ENCODE measurements at places on chromosomes 5 and 9.
A peak's percentile ranks its signal among the peaks of the same experiment; 100 is the strongest.

DNA sequence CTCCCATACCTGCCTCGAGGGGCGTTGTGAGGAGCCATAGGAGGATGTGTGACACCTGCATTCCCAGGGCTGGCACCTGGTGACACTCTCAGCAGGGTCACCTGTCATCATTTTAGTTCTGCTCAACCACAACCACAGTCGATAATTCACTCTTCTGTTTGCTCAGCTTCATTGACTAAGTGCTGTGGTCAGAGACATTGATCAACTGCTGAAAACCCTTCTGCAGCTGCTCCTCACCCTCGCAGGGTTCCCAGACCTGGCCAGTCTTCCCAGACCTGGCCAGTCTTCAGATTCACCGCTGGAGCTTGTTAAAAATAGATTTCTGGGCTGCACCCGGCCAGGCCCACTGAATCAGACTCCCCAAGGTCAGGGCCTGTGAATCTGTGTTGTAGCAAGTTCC lies 92.8 kb downstream of the MVB12B start:
- DNase-seq: no peak

DNA sequence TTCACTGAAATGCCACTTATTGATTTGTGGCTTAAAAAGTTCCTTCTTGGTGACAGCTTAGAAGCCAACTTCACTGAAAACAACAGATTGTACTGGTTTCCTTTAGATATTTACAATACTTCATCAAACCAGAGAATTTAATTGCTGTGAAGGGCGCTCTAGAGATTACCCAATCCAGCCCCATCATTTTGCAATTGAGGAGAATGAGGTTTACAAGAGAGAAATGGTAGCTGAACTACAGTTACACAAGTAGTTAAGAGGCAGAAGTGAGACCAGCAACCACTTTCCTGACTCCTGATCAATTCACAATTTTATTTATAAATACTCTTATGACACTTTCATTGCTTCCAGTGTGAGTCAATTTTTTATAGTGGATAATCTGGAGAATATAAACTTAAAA lies 103.5 kb upstream of the APC start:
- no peak for DNase-seq

GRCh38 chr5:145531038-145531734 lies 304.0 kb downstream of the PRELID2 start:
- peak; percentile 39 for DNase-seq

DNA sequence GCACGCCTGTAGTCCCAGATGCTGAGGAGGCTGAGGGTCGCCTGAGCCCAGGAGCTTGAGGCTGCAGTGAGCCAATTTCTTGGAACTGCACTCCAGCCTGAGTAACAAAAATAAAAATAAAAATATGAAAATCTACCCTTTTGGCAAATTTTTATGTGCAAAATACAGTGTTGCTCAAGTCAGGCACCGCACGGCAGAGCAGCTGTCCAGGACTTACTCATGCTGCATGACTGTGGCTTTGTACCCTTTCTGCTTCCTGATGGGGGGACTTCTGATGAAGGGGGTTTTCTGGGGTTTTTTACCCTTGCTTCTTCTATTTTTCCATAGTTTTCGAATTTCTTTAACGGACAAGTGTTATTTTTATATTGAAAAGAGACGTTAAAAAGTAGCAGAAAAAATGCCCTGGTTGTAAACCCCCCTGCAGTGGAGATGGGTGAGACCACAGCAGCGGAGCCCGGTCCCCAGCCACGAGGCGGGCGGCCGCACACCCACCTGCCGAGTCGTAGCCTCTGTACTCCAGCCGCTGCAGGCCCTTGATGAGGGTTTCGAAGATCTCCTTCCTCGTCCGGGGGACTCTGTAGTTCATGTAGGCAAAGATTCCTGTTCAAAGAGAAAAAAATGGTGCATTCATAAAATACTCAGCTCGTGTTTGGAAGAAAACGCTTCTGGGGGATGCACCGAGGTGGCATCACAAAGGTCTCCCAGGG lies 15.0 kb downstream of the GFPT2 start:
- DNase-seq: no peak

GRCh38 chr5:98442448-98442847 lies 331.0 kb upstream of the RGMB start:
- DNase-seq: no peak

DNA sequence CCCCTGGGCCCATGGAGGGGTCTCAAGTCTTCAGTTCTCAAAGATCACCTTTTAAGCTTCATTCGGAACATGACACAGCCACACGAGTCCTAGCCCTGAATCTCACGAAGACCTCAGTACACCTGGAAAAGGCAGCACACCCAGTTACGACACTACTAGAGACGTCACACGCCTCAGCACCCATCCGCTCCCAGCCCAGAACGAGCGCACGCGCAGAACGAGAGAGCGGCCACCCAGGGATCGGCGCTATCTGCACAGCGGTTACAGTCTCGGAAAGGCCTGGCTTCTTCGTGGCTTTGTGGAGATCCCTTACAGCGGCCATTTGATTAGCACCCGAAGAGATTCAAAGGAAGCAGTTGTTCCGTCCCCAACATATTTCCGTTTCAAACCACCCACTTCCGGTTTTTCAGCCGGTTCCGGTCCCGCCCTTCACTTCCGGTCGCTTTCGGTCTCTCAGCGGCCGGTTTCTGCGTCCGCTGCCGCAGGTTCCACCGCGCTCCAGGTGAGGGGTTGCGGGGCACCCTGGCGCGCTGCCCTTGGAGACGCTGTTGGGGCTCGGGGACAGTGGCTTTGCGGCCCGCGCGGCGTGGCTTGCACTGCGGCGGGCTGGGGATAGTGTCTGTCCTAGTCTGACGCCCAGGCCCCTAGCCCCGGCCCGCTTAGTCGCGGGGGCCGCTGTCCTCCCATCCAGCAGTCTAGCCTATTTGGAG lies at the start of gene UBLCP1:
Gene UBLCP1 (plus strand): TSS at position 432 of the 710 bp plus-strand sequence. CDS start 5,626 bp downstream, outside the sequence.
- DNase-seq: peak; percentile 87

GRCh38 chr9:3647652-3648051 lies 121.9 kb upstream of the RFX3 start:
- DNase-seq: no peak

GRCh38 chr5:76379316-76379715 lies 23.8 kb upstream of the IQGAP2 start:
- DNase-seq: no peak

GRCh38 chr5:179381691-179382090 lies 36.4 kb upstream of the ADAMTS2 start:
- no peak for DNase-seq

- no peak for DNase-seq
These were observed 3.7 kb downstream of the GSN start for GRCh38 chr9:121271368-121272341.

GRCh38 chr9:131423171-131423581 lies 29.3 kb downstream of the PRRC2B start:
- DNase-seq: peak; percentile 69

GRCh38 chr5:86371061-86371460 lies 246.7 kb upstream of the COX7C start:
- DNase-seq: no peak

DNA sequence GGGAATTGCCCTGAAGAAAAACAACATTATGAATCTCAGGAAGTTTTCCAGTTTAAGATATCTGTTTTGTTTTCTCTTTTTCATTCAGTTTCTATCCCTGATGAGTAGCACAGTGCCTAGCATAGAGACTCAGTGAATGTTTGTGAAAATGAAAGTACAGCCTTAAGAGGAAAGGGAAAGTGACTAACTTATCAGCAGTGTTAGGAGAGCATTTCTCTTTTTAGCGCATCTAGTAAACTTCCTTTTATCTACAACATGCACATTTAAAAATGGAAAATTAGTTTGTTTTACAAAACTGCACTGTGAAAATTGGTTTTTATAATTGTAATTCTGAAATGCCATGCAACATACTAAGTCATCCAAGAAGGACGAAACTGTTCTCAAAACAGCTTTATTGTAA lies 110.8 kb downstream of the SMARCA2 start:
- no peak for DNase-seq

GRCh38 chr5:102591650-102592049 lies 92.8 kb upstream of the SLCO6A1 start:
- no peak for DNase-seq

DNA sequence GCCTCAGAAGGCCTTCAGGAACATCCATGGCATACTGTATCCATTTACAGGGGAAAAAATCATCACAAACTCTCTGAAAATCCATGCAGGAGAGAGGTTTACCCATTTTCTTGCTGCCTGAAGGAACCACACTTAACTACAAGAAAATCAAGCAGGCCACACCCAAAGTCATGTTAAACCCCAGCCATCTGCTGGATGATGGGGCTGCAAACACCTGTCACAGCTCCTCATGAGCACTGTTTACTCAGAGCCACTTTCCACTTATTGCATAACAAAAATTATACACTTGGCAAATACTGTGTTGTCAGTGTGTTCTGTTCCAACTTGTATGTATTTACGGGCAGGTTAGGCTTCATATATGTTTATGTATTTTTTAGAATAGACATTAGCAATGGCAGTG lies 35.8 kb downstream of the PPIC start:
- no peak for DNase-seq

DNA sequence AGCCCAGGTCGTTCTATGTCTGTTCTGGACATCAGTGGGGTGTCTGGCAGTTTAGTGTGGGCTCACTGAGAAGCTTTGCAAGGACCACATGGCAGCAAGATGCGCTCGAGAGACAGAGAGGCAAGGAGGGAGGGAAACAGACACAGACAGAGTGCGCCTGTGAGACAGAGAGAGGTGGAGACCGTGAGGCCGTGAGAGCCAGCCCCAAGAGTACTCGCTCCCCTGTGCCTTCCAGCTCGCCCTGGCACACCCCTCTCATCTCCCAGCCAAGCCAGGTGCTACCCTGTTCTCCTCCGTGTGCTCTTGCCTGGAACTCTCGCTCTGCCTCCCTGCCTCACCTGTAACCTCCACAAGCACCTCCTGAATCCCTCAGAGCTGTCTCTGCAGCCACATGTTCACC lies 106.8 kb downstream of the EHMT1 start:
- DNase-seq: no peak

DNA sequence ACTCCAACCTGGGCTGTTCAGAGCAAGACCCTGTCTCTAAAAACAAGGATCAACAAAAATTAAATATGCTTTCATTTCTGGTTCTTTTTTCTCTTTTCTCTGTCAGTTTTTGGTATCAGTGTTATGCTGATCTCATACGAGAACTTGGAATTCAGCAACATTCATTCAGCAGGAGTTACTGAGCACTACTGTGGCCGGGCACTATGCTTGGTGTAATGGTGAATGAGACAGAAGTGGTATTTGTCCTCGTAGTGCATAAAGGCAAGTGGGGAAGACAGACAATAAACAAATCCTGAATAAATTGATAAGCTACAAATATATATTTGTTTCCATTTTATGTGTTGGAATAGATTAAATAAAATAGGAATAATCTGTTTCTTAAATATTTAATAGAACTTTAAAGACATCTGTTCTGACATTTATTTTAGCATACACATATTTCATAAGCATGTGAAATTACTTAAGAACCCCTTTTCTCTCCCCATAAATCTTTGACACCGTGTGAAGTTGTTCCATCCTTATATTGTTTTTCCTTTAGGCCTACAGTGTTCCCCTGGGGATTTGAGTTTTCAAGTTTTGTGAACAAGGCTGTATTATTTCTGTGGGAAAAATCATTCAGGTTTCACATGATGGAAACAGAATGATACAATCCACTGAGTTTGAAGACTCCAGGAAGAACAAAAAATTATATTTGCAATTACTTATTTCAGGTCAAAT lies 24.6 kb downstream of the UBAP1 start:
- no peak for DNase-seq

DNA sequence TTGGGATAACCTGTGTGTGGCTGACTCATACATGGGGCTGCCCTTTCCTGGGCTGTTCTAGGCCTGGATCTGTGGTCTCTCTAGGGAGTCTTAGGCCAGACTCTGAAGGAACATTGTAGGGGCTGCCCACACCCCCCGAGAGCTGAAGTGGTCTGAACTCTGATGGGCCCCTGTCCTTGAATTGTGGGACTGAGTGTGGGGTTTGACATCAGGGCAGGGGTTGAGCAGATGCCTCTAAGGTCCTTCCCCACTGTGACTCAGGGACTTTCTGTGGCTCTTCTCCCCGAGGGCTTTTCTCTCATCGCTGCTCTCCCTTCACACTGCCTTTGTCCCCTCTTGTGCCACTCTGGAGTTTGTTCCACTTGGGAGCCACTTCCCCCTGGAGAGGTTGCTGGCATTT lies 215.0 kb downstream of the MELK start:
- DNase-seq: no peak

DNA sequence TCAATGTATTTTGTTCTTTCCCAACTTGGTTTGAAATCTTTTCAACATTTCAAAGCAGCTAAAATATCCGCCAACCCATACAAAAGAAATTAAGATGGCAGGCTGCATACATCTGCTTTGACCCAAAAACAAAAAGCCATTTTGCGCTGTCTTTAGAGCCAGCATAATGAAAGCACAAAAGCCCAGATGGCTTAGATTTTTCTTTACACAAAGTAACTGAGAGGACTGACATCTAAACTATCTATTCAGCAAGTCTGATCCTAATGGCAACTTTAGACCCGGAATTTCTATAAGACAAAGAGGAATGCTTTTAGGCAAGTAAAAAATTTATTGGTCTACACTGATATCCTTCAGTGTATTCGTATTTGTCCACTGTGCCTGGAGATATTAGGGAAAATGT lies 86.3 kb downstream of the MYO10 start:
- DNase-seq: no peak

- DNase-seq: no peak
These were observed 7.2 kb upstream of the ZNF131 start for GRCh38 chr5:43113546-43113945.

GRCh38 chr5:126852091-126852571 lies 75.2 kb downstream of the LMNB1 start:
- DNase-seq: no peak

DNA sequence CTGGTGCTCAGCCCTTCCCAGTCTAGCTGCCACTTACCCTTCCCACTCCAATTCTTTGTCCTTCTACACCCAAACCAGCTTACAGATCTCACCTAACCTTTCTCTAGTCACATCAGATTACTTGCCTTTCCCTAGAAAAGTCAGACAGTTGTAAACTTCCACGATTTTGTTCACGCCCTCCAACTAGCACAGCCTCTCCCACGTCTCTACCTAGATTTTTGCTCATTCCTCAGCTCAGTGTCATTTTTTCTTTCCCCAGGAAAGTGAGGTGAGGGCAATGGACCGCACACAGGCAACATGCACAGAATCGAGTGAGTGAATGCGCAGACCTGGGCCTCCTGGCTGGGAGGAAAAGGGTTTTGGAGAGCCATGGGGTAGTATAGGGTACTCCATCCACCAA lies 20.9 kb upstream of the PRUNE2 start:
- DNase-seq: no peak

DNA sequence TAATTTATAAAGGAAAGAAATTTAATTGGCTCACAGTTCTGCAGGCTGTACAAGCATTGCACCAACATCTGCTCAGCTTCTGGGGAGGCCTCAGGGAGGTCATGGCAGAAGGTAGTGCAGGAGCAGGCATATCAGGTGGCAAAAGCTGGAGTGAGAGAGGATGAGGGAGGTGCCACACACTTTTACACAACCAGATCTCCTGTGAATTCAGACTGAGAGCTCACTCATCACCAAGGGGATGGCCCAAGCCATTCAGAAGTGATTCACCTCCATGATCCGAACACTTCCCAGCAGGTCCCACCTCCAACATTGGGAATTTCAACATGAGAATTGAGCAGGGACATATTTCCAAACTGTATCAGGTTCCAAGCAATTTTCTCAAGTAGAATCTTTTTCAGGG lies 84.7 kb upstream of the BRINP1 start:
- no peak for DNase-seq

- peak; percentile 42 for DNase-seq
These were observed 1092.0 kb downstream of the MAT2B start for GRCh38 chr5:164597293-164597900.

- DNase-seq: no peak
These were observed 218.1 kb downstream of the AUH start for GRCh38 chr9:91143642-91144041.

All from iPS-NIHi11 (cell line).